ENCODE measurements at places on chromosomes 12 and 14.

GRCh38 chr12:75289753-75290152 lies 40.4 kb downstream of the CAPS2 start:
- DNase-seq: no peak

GRCh38 chr14:82667501-82667900 lies 1133.8 kb upstream of the SEL1L start:
- DNase-seq: no peak

- DNase-seq: peak; percentile 30
These were observed 103.8 kb upstream of the ETV6 start for GRCh38 chr12:11545484-11546330.

DNA sequence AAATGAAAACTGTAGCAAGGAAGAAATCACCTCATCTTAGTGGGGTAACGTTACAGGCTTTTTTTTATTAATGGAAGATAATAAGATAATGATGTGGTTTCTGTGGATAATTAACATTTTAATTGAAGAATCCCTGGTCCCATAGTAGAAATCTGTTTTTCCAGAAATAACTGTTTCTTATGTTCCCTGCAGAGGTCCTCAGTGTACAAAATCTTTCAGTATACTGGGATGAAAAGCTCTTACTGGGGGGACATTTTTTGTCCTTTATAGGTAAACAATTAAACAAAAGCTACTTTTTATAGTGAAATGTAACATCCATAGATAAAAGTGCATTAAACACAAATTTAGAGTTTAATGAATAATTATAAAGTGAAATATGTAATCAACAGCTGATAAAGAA lies 312.2 kb downstream of the ATXN7L3B start:
- no peak for DNase-seq

DNA sequence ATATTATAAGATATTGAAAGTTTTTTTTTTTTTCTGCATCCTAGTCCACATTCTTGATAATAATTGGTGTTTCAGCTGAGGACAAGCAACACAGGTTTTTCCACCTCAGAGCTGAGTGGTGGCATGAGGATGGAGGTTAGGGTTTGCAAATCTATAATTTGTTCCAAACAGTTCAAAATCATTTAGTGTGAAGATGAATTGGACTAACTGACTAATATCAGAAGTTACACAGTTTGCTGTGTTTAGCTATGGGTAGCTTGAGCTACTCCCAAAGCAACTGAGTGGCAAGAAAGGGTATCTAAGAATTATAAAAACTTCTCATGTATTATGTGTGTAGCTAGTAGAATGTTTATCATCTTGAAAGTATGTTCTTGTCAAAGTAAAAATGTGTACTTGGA lies 17.1 kb downstream of the EID3 start:
- DNase-seq: no peak

GRCh38 chr14:79991866-79992265 lies 219.4 kb downstream of the DIO2 start:
- no peak for DNase-seq

GRCh38 chr12:120696626-120697025 lies 9.7 kb downstream of the MLEC start:
- DNase-seq: no peak

DNA sequence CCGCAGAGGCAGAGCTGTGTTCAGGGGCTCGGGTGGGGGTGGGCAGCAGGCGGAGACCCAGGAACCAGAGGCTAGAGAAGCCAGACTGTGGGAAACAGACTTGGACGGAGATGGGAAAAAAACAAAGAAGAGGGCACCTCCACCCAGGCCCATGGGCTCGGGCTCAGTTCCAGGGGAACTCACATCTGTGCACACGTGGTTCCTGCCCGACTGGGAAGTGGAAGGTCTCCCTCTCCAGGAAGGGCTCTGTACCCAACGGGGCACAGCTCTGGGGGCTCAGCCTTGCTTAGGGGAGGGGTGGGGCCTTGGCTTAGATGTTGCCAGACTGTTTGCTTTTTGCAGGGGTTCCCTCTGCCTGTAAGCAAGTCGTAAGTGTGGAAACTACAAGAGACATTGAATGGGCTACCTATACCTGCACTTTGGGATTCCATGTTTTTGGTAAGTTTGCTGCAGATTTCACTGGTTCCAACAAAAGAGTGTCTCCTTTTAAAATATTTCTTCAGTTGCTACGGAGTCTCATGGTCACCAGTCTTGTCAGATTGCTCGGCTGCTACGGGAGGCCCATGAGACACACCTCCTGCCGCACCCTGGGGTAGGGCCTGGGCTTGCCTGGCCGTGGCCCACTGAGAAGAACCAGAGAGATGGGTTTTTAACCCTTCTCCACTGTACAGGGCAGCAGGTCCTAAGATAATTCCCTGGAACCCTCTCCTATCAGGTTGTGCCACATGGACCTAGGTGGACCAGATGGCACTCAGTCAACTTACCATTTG lies 127.6 kb upstream of the EVL start:
- DNase-seq: no peak

DNA sequence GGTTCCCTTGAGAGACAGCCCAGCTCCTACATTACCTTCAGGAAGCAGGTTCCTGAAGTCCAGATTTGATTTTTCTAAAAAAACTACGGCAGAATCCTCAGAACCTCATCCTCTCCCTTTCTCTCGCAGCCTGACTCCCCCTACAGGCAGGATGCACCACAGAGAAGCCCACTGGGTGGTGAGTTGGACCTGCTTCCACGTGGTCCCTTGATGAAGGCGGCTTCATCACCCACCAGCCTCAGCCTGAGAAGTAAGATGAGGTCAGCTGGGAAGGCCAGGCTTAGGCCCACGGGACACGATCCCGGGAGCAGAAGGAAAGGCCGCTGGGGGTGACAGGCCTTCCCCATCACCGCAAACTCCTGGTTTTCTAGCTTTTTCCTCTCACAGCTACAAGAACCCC lies 83.0 kb downstream of the ACTN1 start:
- DNase-seq: no peak

DNA sequence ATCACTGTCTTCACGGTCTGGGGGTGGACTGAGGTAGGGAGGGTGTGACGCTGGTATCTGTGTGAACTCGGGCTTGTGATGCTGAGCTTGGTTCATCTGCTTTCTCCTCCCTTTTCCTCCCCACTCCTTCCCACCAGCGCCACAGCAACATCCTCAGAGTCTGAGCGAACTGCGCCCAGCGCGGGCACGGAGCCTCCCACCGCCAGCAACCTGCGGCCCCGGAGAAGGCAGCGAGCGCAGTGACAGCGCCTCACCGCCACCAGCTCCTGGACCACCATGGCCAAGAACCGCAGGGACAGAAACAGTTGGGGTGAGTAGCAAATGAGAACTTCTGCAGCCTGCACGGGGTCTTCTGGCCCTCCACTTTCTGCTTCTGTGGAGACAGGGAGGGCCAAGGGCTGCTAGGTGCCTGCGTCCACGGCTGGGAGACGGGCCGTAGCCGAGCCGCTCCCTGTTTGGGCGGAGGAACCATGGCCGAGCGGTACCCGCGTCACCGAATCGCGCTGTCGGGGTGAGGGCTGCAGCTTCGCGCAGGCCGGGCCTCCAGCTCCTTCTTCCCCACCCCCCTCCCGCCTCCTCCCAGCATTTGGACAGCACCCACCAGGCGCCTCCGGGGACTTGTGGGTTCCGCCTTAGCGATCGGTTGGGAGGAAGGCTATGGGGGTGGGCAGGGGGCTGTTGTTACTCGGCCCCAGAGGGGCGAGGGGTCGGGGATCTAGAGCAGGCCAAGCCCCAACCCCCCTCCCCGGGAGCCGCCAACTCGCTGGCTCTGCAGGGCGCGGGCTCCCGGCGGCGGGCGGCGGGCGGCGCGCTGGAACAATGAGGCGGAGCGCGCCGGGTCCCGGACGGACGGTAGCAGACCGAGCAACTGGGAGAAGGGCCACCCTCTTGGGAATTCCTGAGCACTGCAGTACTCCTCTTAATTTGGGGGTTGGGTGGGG lies at the start of gene ATL1:
TSS of gene ATL1 (plus strand) at position 156 of the 941 bp plus-strand sequence. CDS start at position 277, 121 bp downstream.
- DNase-seq: peak; percentile 41

- no peak for DNase-seq
These were observed 96.2 kb downstream of the MON2 start for GRCh38 chr12:62562846-62563245.

DNA sequence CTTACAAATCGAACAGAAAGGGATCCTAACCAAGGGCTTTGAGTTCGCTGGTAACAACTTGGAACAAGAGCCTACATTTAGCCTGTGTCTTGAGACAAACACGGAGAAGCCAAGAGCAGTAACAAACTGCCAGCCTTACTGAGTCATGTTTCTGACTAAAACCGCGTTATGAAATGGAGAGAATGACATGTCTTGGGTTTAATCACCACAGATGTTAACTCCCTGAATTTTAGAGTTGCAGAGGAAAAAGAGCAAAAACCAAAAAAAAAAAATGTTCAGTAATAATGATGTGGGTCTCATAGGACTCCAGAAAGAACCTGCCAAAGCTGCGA lies 1.0 kb downstream of the BLTP3B start:
- peak; percentile 23 for DNase-seq

DNA sequence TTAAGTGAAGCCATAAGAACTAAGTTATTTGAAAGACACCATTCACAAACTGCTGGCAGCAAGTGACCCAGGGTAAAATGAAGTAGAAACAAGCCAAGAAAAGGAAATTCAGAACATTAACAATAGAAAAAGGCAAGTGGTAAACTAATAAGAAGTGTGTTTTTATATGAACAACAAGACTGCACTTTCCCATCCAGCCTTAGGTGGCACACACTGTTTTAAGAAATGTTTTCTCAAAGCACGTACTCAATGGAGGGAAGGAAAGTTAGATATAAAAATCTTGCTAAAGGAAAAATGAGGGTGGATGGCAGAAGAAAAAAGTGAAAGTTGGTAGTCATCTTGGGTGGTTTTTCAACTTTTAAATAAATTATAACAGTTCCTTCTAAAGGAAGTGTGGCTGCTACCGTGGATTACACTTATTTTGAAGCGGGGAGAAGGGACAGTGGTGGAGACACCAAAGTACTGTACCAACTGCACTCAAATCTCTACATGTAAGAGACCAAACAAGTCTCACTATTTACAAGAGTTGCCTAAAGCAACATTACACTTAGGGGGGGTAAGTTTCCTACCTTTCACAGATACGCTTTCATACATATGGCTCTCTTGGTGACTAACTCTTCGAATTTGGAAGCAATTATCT lies 58.8 kb downstream of the SEL1L start:
- no peak for DNase-seq

- DNase-seq: no peak
These were observed 128.3 kb upstream of the PRMT8 start for GRCh38 chr12:3362737-3363136.

DNA sequence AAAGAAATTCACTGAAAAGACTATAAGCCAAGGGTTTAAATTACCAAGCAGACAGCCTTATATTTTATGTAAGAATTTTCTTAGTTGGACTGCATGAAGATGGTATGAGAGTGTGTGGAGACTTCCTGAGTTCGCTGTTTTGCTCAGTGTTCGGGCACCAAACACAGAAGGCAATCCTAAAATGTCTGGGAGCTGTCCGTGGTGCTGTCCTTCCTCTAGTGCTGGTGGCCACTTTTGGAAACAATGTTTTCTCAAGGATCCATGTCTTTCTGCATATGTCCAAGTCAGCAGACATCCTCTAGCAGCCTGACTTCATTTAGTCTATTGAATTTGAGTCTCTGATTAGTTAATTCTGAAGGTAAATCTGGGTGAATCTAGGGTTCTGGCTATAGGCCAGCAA lies 135.8 kb downstream of the SLC8A3 start:
- DNase-seq: no peak

- peak; percentile 53 for DNase-seq
These were observed 1.7 kb upstream of the SELPLG start for GRCh38 chr12:108635201-108635996.

GRCh38 chr12:104285740-104286515 lies 17.6 kb upstream of the EID3 start:
- DNase-seq: no peak

DNA sequence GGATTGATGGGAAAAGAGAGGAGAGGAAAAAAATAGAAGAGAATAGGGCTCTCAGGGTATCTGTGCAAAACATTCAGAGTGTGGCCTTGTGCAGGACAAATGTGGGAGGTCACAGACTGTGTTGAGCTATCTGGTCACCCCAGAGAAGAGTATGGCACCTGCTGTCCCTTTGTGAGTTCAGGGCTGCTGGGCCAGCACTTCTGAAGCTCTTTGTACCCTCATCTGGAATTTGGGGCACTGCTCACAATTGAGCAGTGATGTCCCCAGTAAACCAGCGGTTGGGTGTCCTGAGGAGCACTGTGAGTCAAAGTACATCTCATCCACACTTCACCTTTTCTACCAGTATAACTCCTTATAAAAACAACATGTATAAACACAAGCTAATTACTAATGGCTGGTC lies 2.6 kb upstream of the KRT81 start:
- DNase-seq: no peak

GRCh38 chr14:95319312-95320077 lies at the start of gene CLMN:
TSS of gene CLMN (minus strand) at chr14:95319908. CDS start at chr14:95319792, 116 bp downstream.
- peak; percentile 33 for DNase-seq

DNA sequence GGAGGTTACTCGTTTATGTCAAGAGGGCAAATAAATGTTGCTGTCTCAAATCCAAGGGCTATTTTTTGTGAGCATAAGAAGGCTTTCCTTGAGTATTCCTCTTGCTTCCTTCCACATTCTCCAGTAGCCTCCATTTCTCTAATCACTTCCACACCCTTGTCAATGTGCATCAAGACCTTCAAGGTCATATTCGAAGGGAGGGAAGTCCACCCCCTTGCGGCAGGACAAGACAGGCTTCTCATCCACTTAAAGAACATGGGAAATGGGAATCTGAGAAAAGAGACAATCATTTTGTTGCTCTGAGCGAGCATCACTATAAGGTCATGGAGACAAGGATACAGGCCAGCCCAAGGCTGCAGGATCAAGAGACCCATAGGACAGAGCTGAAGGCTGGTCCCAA lies 13.2 kb upstream of the DHRS2 start:
- DNase-seq: no peak

DNA sequence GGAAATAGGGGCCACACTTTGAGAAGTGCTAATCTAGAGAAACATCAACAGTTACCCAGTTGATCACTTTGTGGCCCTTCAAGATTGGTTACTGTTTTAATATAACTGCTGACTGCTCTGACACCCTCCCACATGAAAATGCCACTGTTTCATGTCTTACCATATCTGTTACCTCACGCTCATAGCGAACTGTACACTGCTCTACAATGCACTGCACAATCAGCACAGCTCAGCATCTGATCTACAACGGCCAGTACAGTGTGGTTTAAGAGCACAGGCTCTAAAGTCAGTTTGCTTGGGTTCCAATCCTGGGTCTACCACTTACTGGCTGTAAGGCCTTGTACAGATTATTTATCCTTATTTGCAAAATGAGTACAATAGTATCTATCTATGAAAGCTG lies 39.1 kb downstream of the SPPL3 start:
- no peak for DNase-seq

GRCh38 chr12:27331927-27332324 lies 710 bp upstream of the BMAL2 start:
- peak; percentile 2 for DNase-seq

- no peak for DNase-seq
These were observed 15.1 kb downstream of the MVK start for GRCh38 chr12:109588461-109589239.

GRCh38 chr14:64990296-64990695 lies 3.6 kb downstream of the FNTB start:
- no peak for DNase-seq

DNA sequence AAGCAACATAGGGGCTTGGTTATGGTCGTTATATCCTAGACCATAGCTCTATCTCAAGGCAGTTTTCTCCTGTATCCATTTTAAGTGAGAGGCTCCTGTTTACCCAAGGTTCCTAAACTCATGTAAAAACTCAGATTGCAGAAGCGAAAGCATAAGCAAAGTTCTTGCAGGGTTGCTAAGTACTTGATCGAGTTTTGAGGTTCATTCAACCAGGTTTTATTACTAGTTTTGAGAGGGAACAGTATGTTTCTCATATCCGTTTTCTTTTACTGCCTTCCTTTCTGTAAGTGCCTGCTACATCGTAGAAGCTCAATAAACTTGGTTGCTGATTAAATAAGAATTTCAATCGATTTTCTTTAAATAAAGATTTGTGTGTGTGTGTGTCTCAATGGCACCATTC lies 5.1 kb downstream of the AKAP3 start:
- no peak for DNase-seq
